ENCODE measurements at places on chromosomes 12 and 14.

DNA sequence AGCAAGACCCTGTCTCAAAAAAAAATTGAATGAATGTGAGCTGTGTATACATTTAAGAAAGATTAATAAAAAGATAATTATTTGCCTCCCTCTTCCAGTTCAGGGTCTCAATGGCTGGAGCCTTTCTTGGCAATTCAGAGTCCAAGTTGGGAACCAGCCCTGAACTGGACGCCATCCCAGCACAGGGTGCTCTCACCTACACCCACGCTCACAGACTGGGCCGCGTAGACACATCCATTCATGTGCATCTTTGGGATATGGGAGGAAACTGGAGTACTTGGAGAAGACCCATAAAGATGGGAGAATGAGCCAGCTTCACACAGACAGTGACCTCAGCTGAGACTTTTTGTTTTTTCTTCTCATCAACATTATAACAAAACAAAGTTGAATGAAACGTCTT, 6.5 kb downstream of the MAPK1IP1L start:
- DNase-seq: no peak

GRCh38 chr14:54813081-54813480, 89.5 kb downstream of the GCH1 start:
- DNase-seq: no peak

GRCh38 chr14:59435987-59436386, 29.2 kb downstream of the GPR135 start:
- no peak for DNase-seq

DNA sequence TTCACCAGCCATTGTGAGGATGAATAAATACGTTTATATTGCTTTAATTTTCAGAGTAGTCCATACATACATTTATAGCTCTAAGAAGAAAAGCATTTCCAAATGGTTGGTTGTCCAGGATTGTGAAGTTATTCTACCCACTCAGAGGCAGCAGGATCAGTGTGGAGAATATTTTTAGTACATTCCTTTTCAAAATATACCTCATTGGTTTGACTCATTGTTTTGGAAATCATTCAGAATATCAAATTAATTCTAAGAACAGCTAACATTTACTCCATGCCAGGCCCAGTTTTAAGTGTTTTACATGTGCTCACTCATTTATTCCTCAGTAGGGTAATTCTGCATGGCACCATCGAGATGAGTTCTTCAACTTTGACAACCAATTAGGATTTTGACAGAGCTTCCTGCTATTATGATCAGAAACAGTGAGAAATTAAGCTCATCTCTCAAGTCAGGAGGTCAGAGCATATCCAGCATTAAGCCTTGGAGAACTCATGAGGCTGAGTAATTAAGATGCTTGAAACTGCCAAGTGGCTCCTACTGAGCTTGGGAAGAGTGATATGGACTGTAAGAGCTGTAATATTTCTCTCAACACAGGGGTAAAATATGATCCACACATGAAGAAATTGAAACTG, 153.3 kb upstream of the CLEC14A start:
- DNase-seq: no peak

DNA sequence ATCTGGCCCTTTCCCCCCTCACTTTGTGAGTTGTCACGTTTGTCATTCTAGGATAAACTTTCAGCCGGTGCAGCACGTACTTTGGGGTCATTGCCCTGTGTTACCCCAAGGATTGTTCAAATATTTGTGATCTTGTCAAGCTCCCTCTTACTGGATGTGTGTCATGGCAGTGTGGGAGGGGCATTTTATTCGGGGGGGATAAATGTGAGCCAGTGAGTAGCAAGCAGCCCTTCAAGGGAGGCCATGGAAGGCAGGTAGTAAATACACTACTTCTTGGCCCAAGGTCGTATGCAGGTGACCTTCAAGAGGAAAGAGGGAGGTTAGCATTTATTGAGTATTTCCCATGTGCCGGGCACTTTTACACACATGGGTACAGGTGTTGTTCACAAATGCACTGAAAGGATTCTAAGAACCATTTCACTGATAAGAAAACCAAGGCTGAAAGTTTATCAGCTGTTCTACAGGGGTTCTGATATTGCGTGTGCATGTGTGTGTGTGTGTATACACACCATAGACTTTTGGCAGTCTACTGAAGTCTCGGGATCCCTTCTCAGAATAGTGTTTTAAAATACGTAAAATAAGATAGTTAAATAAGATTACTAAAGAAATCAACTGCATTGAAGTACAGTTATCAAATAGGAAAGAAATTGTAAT, 410.3 kb upstream of the TBX3 start:
- no peak for DNase-seq

GRCh38 chr14:49164074-49164473, 422.1 kb downstream of the RPS29 start:
- DNase-seq: no peak

GRCh38 chr12:103768467-103769123, 72.4 kb downstream of the NT5DC3 start:
- peak; percentile 62 for DNase-seq

DNA sequence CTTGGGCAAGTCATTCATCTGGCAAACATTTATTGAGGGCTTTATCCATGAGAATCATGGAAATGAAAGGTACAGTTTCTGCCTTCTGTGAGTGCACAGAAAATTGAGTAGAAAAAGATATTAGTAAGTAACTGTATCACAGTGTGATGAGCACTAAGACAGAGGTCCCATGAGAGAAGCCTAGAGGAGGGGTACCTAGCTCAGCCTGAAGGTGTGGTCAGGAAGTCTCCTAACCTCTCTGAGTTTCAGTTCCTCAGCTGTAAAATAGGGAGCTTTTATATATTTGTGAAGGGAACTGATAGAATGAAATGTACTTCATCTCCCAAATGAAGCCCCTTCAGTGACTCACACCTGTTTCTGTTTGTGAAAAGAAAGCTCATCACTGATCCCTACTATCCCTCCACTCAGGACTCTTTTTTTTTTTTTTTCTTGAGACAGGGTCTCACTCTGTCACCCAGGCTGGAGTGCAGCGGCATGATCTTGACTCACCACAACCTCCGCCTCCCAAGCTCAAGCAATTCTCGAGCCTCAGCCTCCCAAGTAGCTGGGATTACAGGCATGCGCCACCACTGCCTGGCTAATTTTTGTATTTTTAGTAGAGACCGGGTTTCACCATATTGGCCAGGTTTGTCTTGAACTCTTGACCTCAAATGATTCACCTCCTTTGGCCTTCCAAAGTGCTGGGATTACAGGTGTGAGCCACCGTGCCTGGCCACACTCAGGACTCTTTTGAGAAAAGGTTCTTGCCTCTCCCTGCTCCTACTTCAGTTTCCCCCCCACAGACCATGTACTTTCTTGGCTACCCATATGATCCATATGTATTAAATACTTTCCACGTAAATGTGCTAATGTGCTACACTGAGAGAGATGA, 93.7 kb upstream of the FUT8 start:
- DNase-seq: no peak

DNA sequence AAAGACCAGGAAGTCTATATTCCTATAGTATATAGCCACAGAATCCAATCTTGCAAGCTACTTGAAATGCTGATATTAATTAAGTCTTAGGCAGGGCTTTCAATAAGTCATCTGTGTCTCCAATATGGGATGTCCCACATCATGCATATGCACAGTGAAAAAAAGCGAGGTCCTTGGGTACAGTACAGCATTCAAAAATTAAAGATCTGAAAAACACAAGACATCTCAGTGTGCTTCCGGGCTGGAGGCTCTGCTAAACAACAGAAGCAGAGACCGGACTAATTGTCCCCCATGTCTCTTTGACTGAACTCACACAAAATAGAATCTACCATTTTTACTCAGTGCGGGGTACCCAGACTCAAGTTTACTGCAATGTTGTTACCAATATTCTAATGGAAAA, 156.0 kb downstream of the DAD1 start:
- no peak for DNase-seq

Data from mesendoderm (in vitro differentiated cells).